Fibroblast of lung (primary cell): ENCODE measurements at places on chromosomes 6 and 20. TPM values are rescaled to one million over a fixed set of nuclear protein-coding genes. Genes with fewer than 3 reads are reported as not detected.

DNA sequence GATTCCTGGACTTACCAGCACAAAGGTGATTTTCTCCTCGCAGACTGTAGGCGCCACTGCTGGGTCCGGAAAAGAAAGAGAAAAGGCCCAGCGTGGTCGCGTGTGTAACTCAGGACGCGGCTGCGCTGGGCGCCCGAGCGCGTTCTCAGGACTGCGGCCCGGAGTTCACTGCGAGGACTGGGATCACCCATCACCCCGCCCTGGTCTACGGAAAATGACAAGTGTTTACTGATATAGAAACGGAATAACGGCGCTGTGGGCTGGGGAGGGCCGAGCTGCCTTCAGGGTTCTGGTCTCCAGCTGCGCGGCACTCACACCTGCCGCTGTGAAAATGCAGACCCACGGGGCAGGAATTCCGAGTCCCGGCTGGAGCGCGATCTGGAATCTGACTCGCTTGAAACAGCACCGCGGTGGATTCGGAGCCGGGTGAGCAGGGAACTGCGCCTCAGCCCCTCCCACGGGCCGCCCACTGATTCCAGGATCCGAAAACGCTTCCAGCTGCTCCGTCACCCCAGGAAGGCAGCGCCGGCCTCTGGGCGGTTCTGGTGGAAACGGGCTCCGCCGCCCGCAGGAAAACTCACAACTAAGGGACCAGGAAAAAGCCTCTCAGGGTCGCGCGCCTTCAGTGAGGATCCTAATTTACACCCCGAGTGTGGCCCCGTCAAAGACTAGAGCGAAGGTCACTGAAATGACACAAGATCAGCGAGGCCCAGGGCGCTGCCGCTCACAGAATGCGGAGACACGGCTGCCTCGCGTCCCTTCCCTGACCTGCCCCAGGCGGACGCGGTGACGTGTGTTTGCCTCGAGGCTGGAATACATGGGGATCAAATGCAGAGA lies 34.5 kb downstream of the HLA-A start:
- DNase-seq: peak; percentile 69

The MYLK2 gene
- polyA plus RNA-seq: 0.03 TPM in 1 of 2 replicates, not detected in the other

- no peak for DNase-seq
Observed at GRCh38 chr20:62306414-62307187, 3.8 kb downstream of the ADRM1 start.

DNA sequence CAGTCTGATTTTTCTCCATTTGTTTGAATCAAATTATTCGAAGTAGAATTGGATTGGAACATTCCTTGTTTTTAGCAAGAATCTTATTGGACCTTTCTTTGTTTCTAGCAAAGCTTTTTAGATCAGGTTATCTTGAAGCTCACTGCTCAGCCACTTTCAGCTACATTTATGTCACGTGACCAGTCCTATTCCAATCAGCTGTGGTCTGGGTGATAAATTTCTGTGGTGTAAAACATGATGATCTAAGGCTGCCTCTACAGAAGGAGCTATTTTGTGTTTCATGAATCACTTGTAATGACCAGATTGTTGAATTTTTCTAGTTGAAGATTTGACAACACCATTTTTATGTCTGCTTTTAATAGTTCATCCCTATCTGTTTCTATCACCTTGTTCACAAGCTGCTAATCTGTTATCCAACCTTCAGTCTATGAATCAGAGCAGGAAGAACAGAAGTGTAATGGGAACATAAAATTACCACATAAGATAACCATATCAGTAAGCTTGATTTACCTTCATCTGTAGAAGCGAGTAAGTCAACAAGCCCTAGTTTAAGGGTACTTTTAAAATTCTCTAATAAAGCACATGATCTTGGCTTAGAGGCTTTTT lies 101.0 kb upstream of the MAP3K7 start:
- no peak for DNase-seq

- DNase-seq: no peak
Observed at GRCh38 chr20:50727792-50728485, 3.4 kb upstream of the PARD6B start.

GRCh38 chr6:165726965-165727381 lies 63.9 kb upstream of the PDE10A start:
- no peak for DNase-seq

GRCh38 chr6:125549202-125549884 lies 200.1 kb upstream of the HEY2 start:
- DNase-seq: no peak
